Activated T-cell treated with anti-CD3 and anti-CD28 coated beads, Interleukin-2, amount 50 U/mL, for 72 hours (primary cell): ENCODE measurements at places on chromosomes 1 and 21. TPM values are rescaled to one million over a fixed set of nuclear protein-coding genes. Genes with fewer than 3 reads are reported as not detected.

L1TD1 gene
- total RNA-seq: not detected

AMIGO1 gene
- total RNA-seq: 2.6 TPM

LCE1E gene
- total RNA-seq: not detected

GRCh38 chr1:174953285-174954072, 46.3 kb upstream of the CACYBP start:
- H3K4me1 ChIP-seq: peaks cover 23% of the 10 kb centered on the region
- H3K36me3 ChIP-seq: no peaks in the 10 kb centered on the region
- H3K27ac ChIP-seq: no peak overlapping the region
- H3K4me3 ChIP-seq: no peak overlapping the region
- no peaks in the 10 kb centered on the region for H3K27me3 ChIP-seq

DNA sequence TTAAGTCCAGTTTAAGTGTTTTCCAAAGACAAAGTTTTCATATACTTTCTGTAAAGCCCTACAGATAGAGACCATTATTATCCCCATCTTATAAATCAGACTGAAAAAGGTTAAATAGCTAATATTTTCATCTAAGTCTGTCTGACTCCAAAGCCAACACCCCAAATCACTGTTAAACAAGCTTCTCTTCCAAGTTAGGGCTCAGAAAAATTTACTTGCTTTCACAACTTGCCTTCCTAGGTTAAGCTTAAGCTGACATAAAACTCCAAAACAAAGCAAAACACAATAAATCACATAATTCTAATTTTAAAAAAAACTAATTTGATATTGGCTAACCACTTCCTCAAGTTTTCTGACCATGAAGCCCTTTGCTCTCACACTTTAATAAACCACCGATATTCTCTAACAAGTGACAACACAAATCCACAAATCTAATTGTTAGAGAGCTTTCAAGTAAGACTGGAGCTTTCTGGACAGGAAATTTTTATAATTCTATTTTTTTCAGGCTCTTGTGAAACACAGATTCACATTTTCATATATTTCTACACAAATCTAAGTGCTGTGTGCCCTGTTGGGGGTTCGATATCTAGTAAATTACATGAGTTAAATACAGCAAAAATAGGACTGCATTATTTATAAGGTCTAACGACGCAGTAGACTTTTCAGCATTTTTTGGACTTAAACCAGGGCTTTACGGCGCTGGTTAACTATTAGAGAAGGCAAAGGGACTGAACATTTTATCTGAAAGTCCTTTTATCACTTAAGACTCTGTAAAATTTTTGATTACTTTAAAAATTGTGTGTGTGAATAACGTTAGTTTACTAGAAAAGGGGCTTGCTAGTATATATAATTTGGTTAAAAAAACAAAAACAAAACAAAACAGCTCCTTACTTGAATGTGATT, 2.1 kb downstream of the GNG12 start:
- peak overlapping the region; percentile 81 for H3K4me3 ChIP-seq
- H3K27ac ChIP-seq: no peak overlapping the region
- H3K36me3 ChIP-seq: no peaks in the 10 kb centered on the region
- no peak for DNase-seq
- peaks cover 46% of the 10 kb centered on the region for H3K27me3 ChIP-seq
- peaks cover 12% of the 10 kb centered on the region for H3K4me1 ChIP-seq

DNA sequence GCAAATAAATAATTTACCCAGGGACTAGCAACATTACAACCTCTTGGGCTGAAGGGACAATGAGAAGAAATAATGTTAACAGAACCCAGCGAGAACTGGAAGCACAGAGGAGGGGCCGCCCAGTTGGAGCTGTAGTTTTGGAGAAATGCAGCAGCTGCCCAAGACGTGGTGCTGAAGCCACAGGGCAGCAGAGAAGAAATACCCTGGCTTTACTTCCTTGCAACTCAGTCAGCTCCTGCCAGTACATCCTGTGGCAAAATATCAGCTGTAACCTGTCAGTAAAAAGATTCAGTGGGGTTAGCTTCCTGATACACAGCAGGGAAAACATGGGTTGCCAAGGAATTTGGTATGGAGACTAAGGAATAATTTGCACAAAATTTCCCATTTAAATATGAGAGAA, 283.6 kb upstream of the USP25 start:
- DNase-seq: no peak
- no peak overlapping the region for H3K4me3 ChIP-seq
- H3K27me3 ChIP-seq: no peaks in the 10 kb centered on the region

DNA sequence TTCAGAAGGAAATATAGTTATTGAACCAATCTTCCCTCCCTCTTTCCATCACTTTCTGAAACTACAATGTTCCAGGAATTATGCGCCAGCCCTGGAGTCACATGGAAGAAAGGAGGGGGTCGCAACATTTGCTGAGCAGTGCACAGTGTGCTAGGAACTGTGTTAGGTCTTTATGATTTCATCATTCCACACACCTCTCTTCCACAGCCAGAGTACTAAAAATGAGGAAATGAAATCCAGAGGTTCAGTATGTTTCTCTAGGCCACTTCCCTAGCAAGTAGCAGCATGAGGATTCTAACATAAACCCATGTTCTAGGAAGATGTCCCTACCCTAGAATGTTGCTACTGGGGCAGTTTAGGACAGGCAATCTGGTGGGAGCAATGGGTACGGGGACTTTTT, 158.1 kb downstream of the SLC45A1 start:
- no peak overlapping the region for H3K27ac ChIP-seq
- DNase-seq: no peak
- H3K27me3 ChIP-seq: no peaks in the 10 kb centered on the region

DNA sequence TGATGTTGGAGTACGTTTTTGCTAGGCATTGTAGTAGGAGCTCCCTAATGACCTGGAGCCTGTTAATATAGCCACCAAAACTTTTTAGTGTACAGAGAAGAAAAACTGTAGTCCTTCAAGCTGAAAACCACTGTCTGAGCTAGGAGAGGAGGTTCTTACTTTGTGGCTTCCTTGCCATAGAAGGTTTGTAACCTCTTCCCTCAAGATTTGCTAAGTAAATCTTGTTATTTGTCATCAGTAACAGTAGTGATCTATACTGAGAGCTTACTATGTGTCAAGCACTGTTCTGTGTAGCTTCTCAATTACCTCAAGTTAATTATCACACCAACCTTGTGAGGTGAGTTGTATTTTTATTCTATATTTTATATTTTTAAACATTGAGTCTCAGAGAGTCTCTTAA, 21.2 kb upstream of the LRRC8C start:
- DNase-seq: no peak
- peaks cover 93% of the 10 kb centered on the region for H3K4me1 ChIP-seq
- H3K36me3 ChIP-seq: peaks cover under 1% of the 10 kb centered on the region
- H3K27ac ChIP-seq: peak overlapping the region; percentile 87
